ENCODE measurements at places on chromosomes 2 and 18.
A peak's percentile ranks its signal among the peaks of the same experiment; 100 is the strongest.

GRCh38 chr2:34103437-34103836 is 504.3 kb upstream of the FAM98A start:
- DNase-seq = peak; percentile 31

DNA sequence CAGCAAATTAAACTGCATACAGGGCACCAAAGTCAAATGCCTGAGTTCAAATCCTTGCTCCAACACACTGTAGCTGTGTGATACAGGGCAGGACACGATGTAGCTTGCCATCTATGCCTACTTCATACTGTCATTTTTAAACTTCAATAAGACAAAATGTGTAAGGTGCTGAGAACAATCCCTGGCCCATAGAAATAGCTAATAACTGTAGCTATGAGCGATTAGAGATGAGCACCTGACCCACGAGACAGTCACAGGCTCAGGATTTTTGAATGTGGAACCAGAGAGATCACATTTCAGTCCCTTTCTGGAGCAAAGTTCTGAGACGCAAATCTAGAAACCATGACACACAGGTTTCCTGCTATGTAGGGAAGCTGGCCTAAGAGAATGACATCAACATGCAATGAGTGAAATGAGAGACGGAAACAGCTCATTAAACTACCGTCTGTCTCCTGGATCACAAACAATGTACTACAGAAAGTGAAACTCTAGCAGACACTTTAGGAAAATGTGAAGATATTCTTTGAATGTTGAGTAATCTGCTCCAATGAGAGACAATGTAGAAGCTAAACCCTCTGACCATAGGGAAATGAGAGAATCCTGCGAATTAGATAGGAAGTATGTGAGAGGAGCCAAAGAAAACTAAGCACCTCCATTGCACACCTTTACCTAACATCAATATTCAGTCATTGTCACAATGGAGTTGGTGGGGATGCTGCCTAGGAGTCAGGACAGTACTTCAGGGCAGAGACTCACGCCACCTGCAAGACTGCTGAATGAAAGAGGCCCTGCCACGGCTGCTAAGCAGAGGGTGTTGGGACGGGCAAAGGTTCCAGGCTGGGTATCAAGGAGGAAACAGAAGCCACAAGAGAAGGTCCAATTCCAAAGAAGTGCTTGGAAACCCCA is 25.5 kb downstream of the B4GALT6 start:
- no peak for DNase-seq

GRCh38 chr18:79919089-79919488 is 32.4 kb downstream of the SLC66A2 start:
- no peak for DNase-seq

- DNase-seq = no peak
Measured at GRCh38 chr2:20080428-20080827, 29.0 kb upstream of the LAPTM4A start.

DNA sequence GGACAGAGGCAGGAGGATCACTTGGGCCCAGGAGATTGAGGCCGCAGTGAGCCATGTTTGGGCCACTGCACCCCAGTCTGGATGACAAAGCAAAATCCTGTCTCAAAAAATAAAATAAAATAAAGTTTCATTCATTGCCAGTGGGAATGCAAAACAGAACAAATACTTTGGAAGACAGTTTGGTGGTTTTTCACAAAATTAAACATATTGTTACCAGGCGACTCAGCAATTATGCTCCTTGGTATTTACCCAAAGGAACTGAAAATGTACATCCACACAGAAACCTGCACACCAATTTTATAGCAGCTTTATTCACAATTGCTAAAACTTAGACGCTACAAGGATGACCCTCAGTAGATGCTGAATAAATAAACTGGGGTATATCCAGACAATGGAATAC is 35.8 kb downstream of the FOSL2 start:
- no peak for DNase-seq

DNA sequence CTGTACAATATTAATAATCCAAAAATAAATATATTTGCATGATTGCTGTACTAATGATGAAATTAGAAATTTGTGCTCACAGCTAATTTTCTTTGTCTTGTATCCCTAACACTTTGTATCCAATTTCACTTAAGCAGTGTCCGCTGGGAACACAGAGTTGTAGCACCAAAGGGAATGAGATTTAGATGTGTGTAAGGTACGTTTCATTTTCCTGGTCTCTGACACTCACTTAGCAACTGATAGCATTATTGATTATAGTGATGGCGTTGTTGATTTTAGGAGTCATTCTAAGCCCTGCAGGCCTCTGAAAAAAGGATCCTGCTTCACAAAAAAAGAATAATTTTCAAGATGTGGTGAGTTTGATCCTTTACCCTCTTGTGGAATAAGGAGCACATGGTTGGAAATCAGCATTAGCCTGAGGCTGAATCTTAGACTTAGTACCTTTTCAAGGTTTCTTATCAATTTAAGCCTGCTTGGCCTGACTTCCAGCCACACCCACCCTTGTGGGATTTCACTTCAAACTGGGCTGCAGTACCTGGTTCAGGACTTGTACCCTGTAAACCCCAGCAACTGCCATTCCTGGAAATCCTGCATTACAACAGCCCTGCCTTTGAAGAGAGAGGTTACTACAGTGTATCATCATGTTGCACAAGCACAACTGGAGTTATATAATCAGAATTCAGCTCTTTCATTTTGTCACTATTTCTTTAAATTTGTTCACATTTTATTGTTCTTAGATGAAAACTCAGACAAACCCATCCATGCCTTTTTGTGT is 116.2 kb downstream of the RND3 start:
- DNase-seq = no peak

DNA sequence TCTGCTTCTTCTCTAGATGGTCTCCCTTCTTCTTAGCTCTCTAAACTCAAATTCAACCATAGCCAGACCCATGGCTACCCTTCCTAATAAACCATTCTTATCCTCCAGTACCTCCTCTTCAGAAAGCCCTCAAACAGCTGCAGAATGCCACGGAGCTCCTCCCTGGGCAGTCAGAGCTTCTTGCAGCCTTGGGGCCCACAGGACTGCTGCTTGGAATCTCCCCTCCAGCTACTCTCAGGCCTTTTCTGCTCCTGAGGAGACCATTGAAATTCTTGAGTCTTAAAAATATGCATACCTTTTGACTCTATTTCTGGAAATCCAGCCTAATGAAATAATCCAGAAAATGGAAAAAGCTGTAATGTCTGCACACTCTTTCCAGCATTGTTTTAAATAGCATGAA is 30.7 kb downstream of the EFR3B start:
- DNase-seq = no peak

- no peak for DNase-seq
Measured at GRCh38 chr2:216549926-216550690, 51.5 kb downstream of the RPL37A start.

- DNase-seq = no peak
Measured at GRCh38 chr18:21799721-21800120, 59.1 kb downstream of the MIB1 start.

GRCh38 chr2:26459991-26460612 is 17.8 kb downstream of the OTOF start:
- DNase-seq = no peak

- DNase-seq = no peak
Measured at GRCh38 chr2:157363612-157364101, 38.0 kb upstream of the ERMN start.

GRCh38 chr2:19073522-19073921 is 284.9 kb downstream of the OSR1 start:
- no peak for DNase-seq

DNA sequence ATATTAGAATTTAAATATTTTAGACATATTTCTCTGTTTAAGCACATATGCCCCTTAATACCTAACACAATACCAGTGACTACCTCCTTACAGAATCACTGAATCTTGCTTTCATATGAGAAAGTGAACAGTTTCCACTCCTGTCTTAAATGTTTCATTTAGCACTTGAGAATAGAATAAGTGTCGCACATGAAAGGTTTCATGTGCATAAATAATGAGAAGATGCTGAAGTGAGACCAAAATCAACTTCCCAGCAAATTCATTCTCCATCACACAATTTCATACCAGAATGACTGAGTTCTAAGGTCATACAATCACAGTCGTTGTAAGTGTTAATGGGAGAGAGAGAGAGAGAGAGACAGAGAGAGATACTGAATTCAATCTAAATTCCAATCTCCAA is 51.2 kb downstream of the ATIC start:
- no peak for DNase-seq

DNA sequence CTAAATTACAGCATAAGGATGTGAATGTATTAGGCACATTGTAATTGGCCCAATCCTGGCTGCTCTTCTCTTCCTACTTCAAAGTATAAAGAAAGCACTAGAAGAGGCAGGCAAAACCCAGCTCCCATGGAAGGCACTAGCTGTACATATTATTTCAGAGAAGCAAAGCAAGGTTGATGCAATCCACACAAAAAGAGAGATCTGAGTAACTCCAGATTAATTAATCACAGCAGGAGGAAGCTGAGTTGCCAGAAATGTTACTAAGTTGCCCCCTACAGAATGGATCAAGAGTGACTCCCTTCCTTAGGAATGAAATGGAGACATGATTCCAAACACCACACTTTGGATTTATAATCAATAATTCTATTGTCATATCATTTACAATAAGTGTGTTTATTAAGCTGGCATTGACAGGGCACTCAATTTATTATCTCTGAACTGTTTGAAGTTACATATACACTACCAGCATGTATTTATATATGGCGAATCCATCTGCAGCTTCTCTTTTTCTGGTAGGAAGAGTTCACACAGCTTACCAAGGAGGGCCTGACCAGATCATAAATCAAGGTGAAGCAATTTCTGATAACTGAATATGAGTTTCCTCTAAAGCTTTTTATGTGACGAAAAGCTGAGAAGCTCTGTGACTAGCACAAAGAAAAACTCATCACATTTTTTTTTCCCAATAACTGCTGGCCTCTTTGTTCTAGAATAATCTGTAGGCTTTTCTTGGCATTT is 393.1 kb upstream of the LYPD1 start:
- no peak for DNase-seq

DNA sequence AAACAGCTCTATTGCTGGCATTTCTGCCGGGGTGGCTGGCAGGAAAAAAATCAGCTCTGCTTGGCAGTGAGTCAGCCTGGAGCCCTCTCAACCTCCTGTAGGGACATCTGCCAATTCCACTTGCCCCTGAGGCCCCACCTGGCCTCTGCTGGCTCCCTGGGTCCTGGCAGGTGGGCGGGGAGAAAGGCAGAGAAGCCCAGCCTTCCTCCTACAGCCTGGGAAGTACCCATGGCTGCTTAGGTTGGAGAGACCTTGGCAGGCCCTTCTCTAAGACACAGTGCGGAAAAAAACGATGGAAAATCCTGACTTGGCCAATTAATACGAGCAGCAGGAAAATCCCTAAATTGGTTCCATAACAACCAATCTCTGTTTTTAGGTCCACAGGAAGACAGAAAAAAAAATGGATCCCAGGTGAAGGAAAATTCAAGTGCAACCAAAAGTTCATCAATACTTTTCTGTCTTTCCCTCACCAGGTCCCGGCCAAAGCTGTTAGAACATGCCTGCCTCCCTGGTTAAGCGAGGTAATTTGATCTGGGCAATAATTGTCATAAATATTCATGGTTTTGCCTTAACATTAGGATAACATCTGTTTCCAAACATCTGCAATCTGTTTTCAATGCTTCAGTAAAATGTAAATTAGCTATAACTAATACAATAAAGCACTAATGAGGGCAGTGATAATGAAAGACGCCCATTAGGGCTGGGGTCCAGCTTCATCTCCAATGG is 245.9 kb downstream of the TFCP2L1 start:
- peak; percentile 76 for DNase-seq

GRCh38 chr2:12047761-12048160 is 301.3 kb downstream of the LPIN1 start:
- DNase-seq = no peak

GRCh38 chr2:160022162-160022561 is 40.3 kb downstream of the PLA2R1 start:
- no peak for DNase-seq

- DNase-seq = no peak
Measured at GRCh38 chr18:55501982-55502710, 85.8 kb downstream of the TCF4 start.

DNA sequence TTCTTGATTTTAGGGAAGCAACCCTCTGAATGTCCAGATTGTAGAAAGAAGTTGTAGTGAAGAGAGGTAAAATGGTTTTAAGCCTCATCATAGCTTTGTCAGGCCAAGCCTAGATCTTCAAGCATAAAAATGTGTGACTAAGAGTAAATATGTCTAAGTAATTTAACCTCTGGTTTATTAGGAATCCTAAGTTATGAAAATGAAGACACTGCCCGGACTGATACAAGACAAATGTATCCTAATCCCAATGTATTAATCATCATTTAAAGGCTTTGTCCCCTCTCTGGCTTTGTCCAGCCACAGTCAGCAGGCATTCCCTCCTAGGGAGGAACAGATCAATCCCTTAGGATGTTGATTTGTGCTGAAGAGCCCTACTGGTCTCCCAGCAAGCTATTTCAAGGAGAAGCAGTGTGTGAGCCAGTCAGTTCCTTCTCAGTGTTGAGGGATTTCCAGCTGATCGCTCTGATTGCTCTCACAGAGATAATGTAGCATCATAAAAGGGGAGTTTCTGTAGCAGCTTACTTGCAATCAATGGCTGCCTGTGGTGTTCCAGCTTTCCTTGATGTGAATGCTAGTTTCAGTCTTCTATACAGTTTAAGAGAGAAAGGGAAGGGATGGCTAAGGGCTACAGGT is 796.1 kb downstream of the EPHA4 start:
- DNase-seq = no peak

- peak; percentile 96 for DNase-seq
Measured at GRCh38 chr2:65031341-65032018, 24.7 kb upstream of the CEP68 start.

DNA sequence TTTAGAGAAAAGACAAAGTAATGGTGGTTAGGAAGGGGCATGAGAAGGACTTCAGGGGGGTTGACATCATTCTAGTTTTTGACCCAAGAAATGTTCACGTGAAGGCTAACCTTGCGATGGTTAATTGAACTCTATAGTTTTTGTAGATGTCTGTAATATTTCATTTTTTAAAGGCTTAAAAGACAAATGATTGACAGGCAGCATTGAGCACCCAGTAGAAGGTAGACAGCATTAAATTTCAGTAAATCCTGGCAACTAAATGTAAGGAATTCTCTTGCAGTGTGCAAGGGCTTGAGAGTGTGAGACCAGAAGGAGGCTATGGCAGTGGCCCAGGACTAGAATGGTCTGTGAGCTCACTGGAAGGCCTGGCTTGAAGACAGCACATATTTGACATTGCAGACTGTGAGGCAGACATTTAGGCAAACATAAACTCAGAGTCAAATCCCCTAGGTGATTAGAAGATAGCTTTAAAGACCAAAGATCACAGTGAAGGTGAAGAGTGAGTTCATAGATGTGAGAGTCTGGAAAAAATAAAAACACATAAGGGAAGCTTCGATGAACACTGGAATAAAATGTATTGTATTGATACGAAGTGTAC is 100.1 kb upstream of the MAP4K4 start:
- DNase-seq = no peak

- DNase-seq = no peak
Measured at GRCh38 chr2:171225302-171225980, 64.7 kb upstream of the TLK1 start.

Data from RPMI8226 (cell line).